Breast epithelium (tissue), 4 donors: ENCODE measurements at places on chromosomes 7 and 10. TPM values are rescaled to one million over a fixed set of nuclear protein-coding genes. Genes with fewer than 3 reads are reported as not detected.

DNA sequence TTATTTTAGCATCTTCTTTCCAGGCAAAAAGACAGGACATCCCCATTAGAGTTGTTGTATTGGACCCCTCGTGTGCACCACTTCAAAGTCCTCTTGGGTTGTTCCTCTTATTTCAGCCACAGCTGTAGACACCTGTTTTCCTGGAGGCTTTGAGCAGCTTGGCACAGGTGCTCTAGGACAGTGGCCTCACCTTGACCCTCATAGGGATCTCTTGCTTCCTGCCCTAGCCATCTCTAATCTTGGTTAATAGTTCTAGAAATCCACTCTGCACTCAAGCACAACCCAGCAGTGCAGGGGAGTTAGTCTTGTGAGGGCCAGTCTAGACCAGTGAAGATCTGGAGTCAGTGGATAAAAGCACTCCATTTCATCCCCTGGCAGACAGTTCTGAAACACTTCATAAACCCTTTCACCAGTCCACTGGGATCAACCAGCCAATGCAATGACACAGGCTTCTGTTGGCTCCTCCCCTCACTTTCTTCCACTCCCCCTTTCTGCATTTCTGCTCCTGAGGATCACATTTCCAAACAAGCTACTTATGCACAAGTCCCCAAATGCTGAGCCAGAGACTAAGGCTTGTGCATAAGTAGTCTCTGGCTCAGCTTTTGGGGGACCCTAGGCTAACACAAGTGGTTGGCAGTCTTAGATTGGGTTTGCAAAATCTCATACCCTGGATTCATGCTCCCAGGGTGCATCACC lies 131.5 kb upstream of the LAMB4 start:
- H3K27ac ChIP-seq: no peak overlapping the region
- H3K4me1 ChIP-seq: no peaks in the 10 kb centered on the region
- no peaks in the 10 kb centered on the region for H3K36me3 ChIP-seq
- DNase-seq: no peak

Gene ARHGEF35
- total RNA-seq: 4.3 TPM

GRCh38 chr7:141864765-141865447 lies 23.6 kb upstream of the PRSS37 start:
- no peaks in the 10 kb centered on the region for H3K27me3 ChIP-seq
- no peak for DNase-seq
- H3K4me3 ChIP-seq: no peak overlapping the region
- H3K4me1 ChIP-seq: no peaks in the 10 kb centered on the region
- no peaks in the 10 kb centered on the region for H3K36me3 ChIP-seq

- no peaks in the 10 kb centered on the region for H3K4me1 ChIP-seq
- no peak overlapping the region for H3K4me3 ChIP-seq
- H3K27me3 ChIP-seq: no peaks in the 10 kb centered on the region
Measured at GRCh38 chr7:138974675-138975292, 6.4 kb downstream of the KIAA1549 start.

GRCh38 chr10:116271593-116272439 lies 1.2 kb downstream of the GFRA1 start:
- H3K4me3 ChIP-seq: peak overlapping the region; percentile 64
- peaks cover 45% of the 10 kb centered on the region for H3K27me3 ChIP-seq
- peaks cover 11% of the 10 kb centered on the region for H3K4me1 ChIP-seq
- DNase-seq: no peak
- H3K27ac ChIP-seq: no peak overlapping the region
- H3K36me3 ChIP-seq: no peaks in the 10 kb centered on the region

Gene CNNM1
- total RNA-seq: 0.88 TPM

- H3K4me3 ChIP-seq: no peak overlapping the region
- no peaks in the 10 kb centered on the region for H3K36me3 ChIP-seq
- H3K27me3 ChIP-seq: no peaks in the 10 kb centered on the region
- H3K4me1 ChIP-seq: no peaks in the 10 kb centered on the region
- DNase-seq: peak; percentile 31
Measured at GRCh38 chr10:43387678-43388032, 16.2 kb downstream of the FXYD4 start.

GRCh38 chr10:102665904-102666509 lies 21.7 kb downstream of the TRIM8 start:
- H3K27me3 ChIP-seq: no peaks in the 10 kb centered on the region
- peaks cover 4% of the 10 kb centered on the region for H3K4me1 ChIP-seq
- no peak overlapping the region for H3K27ac ChIP-seq
- H3K4me3 ChIP-seq: no peak overlapping the region
- no peaks in the 10 kb centered on the region for H3K36me3 ChIP-seq

- DNase-seq: no peak
- no peaks in the 10 kb centered on the region for H3K4me1 ChIP-seq
- no peak overlapping the region for H3K27ac ChIP-seq
Measured at GRCh38 chr7:155979994-155980393, 167.7 kb upstream of the SHH start.

DNA sequence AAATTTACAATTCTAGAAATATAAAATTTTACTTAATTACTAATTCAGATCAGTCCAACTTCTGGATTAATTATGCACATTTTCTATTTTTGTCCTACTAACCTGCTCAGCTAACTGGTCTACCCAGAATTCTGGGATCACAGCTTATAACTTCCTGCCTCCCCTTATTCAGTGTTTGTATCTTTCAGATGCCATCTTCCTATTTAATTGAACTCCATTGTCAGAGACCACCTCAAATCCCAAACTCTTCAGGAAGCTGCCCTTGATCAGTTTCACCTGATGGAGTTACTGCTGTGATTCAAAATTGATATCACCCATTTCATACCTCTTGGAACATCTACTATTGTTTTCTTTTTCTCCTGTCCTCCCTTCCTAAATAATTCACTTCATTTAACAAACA lies 259.2 kb downstream of the WDR11 start:
- H3K4me1 ChIP-seq: no peaks in the 10 kb centered on the region
- H3K36me3 ChIP-seq: no peaks in the 10 kb centered on the region
- no peak overlapping the region for H3K27ac ChIP-seq
- no peak overlapping the region for H3K4me3 ChIP-seq
- no peak for DNase-seq

GRCh38 chr7:150737265-150738055 lies at the start of gene GIMAP5:
Gene GIMAP5, plus strand, starts transcription at chr7:150737418. Its CDS starts 3,467 bp downstream, at chr7:150740885.
- H3K27ac ChIP-seq: peak within 1 kb of the TSS; percentile 38
- no peaks in the 10 kb centered on the region for H3K27me3 ChIP-seq
- H3K4me3 ChIP-seq: peak within 1 kb of the TSS; percentile 40
- H3K4me1 ChIP-seq: no peaks in the 10 kb centered on the region

Gene TRPV5
- 0.15 TPM for total RNA-seq

Gene SUGCT
- 4.5 TPM for total RNA-seq

DNA sequence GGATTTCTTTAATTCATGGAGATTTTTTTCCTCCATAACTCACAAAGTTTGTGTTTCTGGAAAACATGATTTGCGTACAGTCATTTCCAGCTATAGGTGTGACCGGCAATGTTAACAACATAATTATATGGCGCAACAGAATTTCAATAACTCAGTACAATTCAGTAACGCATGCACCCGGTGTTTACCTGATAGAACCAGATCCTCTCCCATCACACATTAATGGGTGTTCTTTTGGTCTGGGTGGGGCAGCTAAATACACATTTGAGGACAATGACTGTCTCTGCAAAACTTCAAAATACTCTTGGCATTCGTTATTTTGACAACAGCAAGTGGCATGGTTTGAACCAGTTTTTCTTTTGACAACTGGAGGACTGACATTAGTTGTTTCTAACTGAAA lies 102.3 kb downstream of the KLF6 start:
- H3K4me1 ChIP-seq: no peaks in the 10 kb centered on the region
- no peak overlapping the region for H3K4me3 ChIP-seq
- DNase-seq: no peak

GRCh38 chr7:90841759-90842429 lies 245.8 kb downstream of the CDK14 start:
- H3K4me1 ChIP-seq: no peaks in the 10 kb centered on the region
- H3K4me3 ChIP-seq: no peak overlapping the region
- no peaks in the 10 kb centered on the region for H3K27me3 ChIP-seq
- H3K27ac ChIP-seq: no peak overlapping the region
- DNase-seq: no peak
- no peaks in the 10 kb centered on the region for H3K36me3 ChIP-seq

DNA sequence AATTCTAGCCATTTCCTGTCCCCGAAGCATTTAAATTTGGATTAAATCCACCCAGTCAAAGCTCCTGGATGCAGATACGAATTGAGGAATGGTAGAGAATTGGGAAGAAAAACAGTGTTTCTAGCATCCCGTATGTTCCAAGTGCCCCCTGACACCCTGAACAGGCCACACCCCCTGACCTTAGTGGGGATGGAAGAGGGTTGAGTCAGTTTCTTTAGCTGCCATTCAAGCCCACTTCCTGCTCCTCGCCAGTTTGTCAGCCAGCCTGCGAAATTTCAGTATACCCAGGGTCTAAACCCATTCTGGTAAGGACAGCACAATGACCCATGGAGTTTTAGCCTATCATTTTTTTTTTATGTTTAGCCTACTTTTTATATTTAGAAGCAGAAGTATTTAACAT lies 101.1 kb downstream of the PKD1L1 start:
- no peak overlapping the region for H3K4me3 ChIP-seq
- DNase-seq: no peak
- no peaks in the 10 kb centered on the region for H3K4me1 ChIP-seq
- H3K27ac ChIP-seq: no peak overlapping the region
- H3K27me3 ChIP-seq: no peaks in the 10 kb centered on the region

Gene DOCK1
- 50.4 TPM for total RNA-seq

DNA sequence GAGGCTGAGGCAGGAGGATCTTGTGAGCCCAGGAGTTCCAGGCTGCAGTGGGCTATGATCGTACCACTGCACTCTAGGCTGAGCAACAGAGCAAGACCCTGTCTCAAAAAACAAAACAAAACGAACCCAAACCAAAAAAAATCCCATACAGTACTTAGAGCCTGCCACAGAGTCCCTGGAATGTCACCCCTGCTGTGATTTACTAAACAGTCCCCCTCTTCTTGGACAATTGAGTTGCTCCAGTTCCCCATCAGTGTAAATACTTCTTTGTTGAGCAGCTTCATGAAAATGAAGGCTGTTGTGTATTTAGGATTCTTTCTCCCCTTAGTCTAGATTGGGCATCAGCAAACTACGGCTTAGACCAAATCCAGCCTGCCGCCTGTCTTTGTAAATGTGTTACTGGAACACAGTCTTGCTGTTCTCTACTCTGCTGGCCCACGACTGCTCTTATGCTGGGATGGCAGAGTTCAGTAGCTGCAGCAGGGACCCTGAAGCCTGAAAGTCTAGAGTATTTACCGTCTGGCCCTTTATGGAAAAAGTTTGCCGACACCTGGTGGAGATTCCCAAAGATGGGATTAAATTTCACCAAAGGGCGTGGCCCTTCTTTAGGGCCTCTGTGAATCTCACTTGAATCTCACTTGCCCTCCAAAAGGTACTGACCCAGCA lies 57.8 kb downstream of the PALD1 start:
- no peak overlapping the region for H3K27ac ChIP-seq
- H3K4me1 ChIP-seq: no peaks in the 10 kb centered on the region
- H3K27me3 ChIP-seq: no peaks in the 10 kb centered on the region
- no peak for DNase-seq
- no peak overlapping the region for H3K4me3 ChIP-seq

- H3K27ac ChIP-seq: no peak overlapping the region
- no peaks in the 10 kb centered on the region for H3K27me3 ChIP-seq
- no peak for DNase-seq
- H3K4me3 ChIP-seq: no peak overlapping the region
Measured at GRCh38 chr10:97049670-97050069, 136.1 kb downstream of the SLIT1 start.
